ENCODE measurements at places on chromosomes 2 and 18.

- no peak for DNase-seq
These were observed 289.3 kb downstream of the CELF4 start for GRCh38 chr18:37276111-37276890.

GRCh38 chr18:61972389-61973264 lies 79.8 kb upstream of the RNF152 start:
- DNase-seq = no peak

DNA sequence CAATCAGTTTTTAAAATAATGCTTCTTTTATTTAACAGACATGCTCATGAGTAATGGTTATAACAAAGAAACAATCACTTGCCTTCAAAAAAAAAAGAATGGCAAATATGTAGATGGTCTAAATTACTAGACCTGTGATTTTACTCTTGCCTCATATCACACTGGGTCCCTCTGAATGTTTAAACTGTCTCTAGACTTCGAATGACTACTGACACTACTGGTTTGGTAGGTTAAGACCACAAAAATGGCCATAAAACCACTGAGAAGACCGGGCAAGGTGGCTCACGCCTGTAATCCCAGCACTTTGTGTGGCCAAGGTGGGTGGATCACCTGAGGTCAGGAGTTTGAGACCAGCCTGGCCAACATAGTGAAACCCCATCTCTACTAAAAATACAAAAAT lies 5.1 kb upstream of the SELENOI start:
- DNase-seq = no peak

- no peak for DNase-seq
These were observed 4.4 kb downstream of the MBOAT2 start for GRCh38 chr2:8999102-8999446.

DNA sequence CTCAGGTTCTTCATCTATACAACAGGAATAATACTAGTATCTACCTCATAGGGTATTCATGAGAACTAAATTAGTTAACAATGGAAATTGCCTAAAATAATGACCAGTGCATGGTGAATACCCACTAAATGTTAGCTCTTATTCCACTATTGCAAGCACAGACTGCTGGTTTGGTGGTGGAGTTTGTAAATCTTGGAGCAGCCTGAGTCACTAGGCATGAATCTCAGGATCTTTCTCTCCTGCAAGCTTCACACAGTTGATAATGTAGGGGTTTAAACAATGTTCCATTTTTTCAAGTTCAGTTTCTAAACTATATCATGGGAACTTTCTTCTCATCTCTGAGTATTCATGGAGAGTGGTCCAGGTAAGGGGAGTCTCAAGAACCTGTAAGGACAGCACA lies 84.0 kb downstream of the OSR1 start:
- DNase-seq = no peak

GRCh38 chr2:146927080-146927711 lies 917.6 kb upstream of the ACVR2A start:
- DNase-seq = no peak

GRCh38 chr2:60149176-60149575 lies 404.3 kb downstream of the BCL11A start:
- no peak for DNase-seq

DNA sequence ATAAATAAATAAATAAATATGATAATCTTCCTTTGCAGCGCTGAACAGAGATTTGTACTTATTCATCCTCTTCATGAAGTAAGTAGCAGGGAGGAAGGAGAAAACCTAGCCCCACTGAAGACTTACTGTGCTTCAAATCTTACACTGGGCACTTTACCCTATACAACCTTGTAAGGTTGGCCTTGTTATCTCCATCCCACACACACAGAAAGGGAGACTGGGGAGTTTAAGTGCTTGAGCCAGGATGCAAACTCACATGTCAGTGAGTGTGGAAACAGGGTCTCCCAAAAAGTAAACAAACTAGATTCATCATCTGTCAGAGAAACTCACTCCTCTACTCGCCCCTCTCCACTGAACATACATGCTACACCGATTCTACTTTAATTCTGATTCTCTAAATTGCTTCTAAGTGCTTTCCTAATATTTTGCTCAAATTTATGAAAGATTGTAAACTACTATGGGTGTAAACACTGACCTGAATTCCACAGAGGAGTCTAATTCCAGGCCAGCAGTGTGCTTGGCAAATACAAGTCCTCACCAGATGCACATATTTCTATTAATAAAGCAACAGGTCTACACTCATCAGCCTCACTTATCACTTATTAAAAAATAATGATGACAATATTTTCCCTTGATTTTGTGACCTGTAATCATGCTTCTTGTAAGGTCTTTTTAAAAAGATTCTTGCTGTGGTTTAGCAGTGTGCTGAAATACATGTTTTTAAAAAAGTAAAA lies 155.5 kb downstream of the TCF4 start:
- DNase-seq = no peak

- no peak for DNase-seq
These were observed 81.5 kb downstream of the NRP2 start for GRCh38 chr2:205763708-205764211.

DNA sequence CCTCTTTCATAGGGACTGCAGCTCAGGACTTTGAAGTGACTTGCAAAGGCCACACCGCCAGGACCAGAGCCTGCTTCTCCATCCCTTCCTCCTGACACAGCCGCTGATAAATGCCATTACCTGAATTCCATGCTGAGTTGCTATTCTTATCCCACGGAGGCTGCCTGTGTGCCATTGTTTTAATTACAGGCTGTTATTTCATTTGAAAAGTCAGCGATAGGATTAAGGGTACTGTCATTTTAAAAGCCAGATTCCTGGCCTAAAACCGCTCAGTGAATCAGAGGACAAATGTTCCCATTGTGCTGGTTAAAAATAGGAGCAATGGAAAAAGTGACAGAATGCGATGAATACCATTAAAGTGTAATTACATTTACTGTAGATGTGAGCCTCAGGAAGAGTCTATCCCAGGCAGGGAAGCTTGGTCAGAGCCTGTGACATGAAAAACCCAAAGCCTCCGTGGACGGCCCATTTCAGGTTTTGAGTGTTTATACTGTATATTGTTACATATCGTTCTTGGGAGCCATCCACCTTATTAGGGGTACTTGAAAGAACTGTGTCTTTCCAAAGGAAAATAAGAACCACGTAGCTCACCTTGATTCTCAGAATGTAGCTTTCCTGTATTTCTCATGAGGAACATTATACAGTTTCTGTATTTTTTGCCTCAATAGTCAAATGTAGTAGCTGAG lies 41.3 kb downstream of the PDCL3 start:
- no peak for DNase-seq

- no peak for DNase-seq
These were observed 1.4 kb downstream of the CYRIA start for GRCh38 chr2:16664052-16664731.

DNA sequence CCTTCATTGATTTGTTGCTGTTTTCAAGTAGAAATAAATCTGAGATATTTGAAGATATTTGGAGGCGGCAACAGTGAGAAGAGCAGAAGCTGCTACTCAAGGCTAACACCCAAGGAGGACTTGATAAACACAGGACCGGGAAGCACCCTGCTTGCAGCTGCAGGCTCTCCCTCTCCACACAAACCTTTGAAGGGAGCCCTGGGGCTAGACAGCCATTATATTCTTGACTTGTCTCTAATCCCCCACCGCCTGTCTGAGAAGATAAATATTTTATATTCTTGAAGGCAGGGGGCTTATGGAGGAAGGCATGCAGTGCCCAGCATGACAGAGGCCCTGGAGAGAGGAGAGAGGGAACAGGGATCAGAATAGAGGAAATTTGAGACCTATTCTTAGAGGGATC lies 50.9 kb upstream of the SMAD2 start:
- no peak for DNase-seq

DNA sequence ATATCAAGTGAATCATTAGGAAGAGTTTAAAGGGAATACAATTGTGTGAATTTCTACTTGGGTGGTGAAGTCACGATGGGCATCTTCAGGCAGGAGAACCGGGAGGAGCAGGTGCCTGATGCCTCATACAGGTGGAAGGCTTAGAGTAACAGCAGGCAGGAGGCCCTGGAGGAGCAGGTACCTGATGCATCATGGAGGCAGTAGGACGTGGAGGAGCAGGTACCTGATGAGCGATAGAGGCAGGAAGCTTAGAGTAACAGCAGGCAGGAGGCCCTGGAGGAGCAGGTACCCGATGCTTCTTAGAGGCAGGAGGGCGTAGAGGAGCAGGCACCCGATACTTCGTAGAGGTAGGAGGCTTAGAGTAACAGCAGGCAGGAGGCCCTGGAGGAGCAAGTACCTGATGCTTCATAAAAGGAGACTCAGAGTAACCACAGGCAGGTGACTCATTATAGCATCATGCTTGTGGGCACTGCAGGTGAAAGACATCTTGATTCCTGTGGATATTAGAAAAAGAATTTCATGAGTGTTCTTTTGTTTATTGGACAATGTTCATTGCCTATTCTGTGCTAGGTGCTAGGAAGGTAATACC lies 133.9 kb downstream of the ATP9B start:
- no peak for DNase-seq
